Foreskin keratinocyte (primary cell): ENCODE measurements at places on chromosomes 5 and 9.

DNA sequence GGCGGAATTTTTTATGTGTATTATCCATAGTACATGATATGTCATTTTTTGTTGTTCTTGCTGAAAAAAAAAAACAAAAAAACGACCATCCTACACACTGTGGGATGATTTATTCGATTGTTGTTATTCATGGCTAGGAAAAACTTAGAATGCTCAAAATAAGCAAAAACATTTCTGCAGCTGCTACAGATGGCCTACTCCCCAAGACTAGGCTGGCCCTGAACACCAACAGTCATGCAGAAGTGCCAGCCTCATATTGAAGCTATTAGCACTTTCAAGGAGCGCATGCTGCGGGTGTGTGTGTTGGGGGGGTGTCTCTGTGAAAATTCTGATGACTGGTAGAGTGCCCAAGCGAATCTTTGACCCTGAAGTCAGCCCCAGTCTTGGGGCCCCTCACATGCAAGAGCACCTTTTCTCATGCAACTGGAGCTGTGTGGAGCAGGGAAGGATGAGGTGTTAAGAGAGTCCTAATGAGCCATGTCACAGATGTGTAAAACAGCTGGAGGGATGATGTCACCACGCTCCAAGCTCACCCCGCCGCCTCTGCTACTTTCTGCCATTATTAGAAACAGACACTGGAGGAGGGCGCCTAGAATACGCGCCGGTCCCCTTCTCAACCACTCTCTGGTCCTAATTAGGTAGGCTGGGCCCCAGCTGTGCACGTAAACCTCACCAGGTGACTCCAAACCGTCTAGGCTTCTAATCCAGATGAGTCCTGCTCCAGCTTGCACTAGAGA is 61.0 kb upstream of the SMIM23 start:
- DNase-seq: no peak

DNA sequence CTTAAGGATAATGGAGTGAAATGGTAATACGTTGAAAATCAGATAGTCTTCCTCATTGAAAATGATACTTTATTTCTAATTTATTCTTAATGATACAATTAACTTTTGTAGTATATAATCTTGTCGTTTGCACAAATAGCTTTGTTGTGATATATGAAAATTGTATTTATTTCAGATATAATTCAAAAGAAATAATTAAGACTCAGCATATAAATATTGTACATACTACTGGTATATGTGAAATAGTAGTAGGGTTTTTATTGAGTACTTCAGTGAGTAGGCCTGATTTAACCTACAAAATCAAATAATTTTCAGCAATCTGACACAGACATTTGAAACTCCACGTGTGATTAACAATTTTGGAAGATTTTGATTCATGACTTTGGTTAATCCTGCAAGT is 4.8 kb downstream of the C5orf22 start:
- DNase-seq: no peak

- no peak for DNase-seq
Observed at GRCh38 chr5:107980923-107981692, 310.4 kb upstream of the EFNA5 start.

- no peak for DNase-seq
Observed at GRCh38 chr5:154878642-154879335, 20.4 kb downstream of the CNOT8 start.

GRCh38 chr5:96663608-96664007 is 1.4 kb downstream of the CAST start:
- DNase-seq: no peak

DNA sequence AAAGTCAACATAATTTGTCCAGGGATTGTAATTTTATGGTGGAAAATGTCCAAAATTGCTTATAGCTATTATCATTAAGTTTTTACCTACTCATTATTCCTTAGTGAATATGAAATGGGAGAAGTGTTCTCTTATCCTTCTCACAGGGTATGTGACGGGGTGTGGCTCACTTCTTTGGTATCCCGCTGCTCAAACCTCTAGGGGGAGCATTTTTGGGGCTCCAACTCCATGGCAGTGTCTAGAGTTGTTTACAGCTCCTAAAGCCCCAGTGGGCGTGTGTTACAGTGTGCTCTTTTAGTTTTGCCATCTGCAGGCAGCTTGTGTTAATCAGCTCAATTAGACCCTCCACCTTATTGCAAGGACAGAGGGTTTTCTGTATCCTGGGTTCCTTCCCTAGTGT is 89.4 kb downstream of the CDKN2A start:
- no peak for DNase-seq

DNA sequence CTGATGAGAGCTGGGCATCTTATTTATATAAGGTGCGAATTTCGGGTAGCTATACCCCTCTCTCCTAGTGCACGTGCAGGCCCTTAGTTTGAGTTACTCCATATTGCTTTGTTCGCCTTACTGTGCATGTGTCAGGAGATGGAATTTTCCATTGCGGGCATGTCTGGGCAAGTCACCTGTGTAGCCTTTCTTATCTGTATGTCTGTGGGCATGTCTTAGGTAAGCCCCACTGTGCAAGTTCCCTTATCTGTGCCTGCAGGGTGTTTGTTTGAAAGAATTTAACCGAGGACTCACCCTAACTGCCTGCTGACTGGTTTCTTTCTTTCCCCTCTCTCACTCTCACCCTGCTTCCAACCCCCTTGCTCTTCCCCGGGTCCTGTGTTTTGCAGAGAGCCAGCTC is 140.7 kb upstream of the RANBP3L start:
- DNase-seq: peak; percentile 83

GRCh38 chr5:176671890-176672747 is 24.8 kb downstream of the TSPAN17 start:
- no peak for DNase-seq

DNA sequence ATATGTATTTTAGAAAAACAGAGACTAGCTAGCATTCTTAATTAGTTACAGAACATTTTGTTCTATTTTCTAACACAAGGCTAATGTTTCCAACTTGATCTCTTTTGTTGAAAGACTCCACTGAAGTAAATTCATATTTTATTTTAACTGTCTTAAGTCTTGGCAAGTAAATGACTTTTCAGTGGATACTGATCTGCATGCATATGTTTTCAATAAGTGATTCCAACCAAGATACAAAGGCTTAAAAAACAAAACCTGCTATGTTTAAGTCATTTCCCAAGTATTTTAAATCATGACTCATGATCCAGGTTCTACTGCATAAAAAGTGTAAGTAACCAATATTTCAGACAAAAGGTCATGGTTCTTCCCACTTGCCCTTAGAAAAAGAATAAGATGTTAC is 5.7 kb downstream of the CDO1 start:
- peak; percentile 17 for DNase-seq

DNA sequence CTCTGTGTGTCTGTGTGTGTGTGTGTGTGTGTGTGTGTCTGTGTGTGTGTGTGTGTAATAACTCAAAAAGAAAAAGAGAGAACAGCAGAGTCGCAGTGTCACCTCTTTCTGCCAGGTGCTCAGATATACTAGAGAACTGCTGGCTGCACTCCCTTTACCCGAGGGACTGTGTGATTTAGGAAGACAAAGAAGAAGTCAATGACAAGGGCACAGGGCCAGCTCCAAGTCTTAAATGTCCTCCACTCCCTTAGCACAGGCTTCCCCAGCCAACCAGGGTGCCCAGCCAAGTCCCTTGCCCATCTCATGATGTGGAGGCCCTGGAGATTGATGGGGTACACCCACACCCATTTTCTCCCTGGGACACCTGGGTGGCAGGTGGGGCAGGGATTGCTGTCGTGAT is 8.7 kb downstream of the CCNJL start:
- no peak for DNase-seq

GRCh38 chr9:122086873-122087272 is 6.2 kb downstream of the TTLL11 start:
- no peak for DNase-seq

DNA sequence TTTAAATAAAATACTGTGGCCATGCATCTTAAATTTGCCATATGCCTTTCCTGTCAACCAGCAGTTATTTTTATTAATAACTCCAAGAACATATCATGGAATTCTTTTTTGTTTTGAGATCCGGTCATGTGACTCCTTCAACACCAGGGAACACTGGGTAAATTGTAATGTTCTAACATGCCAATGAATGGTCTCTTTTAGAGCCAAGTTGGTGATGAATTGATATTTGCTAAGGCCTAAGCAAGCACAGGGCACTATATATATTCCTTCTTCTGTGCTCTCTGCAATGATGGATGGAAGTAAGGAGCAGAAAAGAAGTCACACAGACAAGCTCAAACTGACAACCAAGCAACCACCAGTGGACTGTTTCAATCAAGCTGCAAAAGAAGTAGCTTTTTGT is 124.0 kb downstream of the EFNA5 start:
- DNase-seq: no peak

GRCh38 chr5:103829585-103829984 is 267.0 kb upstream of the NUDT12 start:
- no peak for DNase-seq

GRCh38 chr9:95771556-95772246 is 103.8 kb upstream of the ERCC6L2 start:
- no peak for DNase-seq

DNA sequence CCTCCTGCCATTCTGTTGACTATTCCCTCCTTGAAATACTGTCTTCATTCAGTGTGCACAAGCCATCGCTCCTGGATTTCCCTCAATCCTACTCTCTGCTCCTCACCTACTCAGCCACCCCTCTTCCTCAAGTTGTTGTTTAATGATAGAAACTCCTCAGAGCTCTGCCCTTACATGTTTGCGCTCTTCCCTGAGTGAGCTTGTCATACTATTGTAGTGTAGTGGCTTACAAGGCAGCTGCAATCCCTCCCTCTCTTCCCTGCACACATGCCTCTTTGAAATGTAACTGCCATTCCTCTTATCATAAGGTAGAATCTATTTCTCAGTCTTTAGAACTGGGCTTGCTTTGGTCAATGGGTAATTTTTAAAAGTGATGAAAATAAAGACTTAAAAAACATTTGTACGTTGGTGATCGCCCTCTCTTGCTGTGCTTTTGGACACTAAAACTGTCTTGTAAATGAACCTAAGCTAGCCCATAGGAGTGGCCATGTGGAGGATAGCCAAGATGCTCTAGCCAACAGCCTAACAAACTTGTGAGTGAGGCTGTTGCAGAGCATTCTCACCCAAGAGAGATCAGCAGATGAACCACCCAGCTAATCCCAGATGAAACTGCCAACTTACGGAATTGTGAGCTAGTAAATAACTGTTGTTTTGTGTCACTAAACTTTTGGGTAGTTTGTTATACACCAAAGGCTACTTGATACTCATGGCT is 18.1 kb upstream of the SMAD5 start:
- peak; percentile 81 for DNase-seq

- no peak for DNase-seq
Observed at GRCh38 chr9:128141604-128142003, 7.6 kb upstream of the LCN2 start.

GRCh38 chr5:63655043-63655442 is 307.2 kb downstream of the HTR1A start:
- no peak for DNase-seq

- no peak for DNase-seq
Observed at GRCh38 chr9:117796681-117797080, 92.5 kb downstream of the TLR4 start.

DNA sequence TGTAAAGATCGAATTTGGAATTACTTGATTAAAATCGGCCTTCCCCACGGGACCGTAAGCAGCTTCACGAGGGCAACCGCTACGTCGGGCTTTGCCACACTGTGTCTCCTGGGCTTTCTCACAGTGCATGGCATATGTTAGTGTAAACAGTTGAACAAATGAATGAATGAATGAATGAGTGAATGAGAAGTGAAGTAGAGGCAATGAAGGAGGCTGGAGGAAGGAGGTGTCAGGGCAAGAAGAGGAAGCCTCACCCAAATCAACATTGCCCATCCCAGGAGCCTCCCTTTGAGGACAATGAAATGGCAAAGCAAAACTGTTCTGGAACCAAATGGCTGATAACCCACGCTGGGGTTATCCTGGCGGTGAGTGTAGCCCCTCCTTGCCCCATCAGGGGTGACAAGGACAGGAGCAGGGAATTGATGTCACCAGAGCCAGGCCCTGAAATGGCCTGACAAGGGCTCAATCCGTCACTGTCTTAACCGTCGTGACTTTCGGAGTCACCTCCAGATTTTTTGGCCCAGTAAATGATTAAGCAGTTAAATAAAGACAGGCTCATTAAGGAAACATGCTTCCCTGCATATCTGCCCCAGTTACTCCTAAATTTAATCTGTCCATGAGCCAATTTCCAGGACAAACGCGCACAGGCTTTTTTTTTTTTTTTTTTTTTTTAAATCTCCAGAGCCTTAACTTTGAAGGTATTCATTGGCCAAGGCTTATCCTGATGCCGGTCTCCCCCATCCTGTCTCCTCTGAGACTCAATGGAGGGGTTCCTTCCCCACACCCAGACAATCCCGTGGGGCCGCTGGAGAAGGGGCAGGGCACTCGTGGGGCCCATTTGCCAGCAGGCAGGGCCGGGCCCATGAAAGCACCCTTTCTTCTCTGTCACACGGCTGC is 88.4 kb upstream of the BOD1 start:
- no peak for DNase-seq

GRCh38 chr9:132878695-132879456 is at the start of gene SPACA9:
Gene SPACA9 (plus strand): TSS chr9:132878898. CDS start chr9:132883948, 5,050 bp downstream.
- no peak for DNase-seq

- peak; percentile 47 for DNase-seq
Observed at GRCh38 chr9:32394381-32395049, 10.1 kb downstream of the ACO1 start.

DNA sequence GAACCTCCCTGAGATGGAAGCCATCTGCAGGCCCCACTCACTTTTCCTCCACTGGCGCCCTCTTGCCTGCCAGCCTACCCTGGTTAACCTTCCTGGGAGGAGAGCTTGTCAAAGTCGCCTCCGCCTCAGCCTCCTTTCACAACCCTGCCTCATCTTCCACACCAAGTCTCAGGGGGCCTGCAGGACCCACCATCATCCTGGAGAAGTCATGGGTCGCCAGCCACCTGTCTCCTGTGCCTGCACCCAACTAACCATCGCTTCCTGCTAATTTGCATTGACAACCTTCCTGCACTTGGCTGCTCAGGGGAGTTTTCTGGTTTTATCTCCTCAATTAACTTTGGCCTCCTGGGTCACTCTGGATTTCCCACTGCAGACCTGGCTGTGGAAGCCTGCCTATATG is 52.8 kb upstream of the GRHPR start:
- DNase-seq: no peak

DNA sequence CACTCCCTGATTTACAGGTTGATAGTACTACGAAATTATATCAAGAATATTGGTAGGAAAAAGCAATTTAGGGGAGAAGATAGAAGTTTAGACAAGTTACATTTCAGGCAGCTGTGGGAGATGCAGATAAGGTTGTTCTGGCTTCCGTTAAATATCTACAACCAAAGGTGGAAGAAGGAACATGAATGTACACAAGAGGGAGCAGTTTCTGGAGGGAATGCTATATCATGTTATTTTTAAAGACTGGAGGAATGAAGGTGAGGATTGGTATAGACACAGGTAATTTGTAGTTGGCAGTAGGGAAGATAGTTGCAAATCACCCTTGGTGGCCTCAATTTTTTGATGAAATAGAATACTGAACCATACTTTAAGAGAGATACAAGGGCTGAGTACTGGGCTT is 187.3 kb upstream of the NMUR2 start:
- DNase-seq: no peak

GRCh38 chr9:117465706-117466105 is 50.8 kb upstream of the ASTN2 start:
- DNase-seq: no peak

- peak; percentile 29 for DNase-seq
Observed at GRCh38 chr5:142421621-142422397, 97.0 kb upstream of the SPRY4 start.
